NCI-H226 (cell line): ENCODE measurements at places on chromosomes 2 and 18.

DNA sequence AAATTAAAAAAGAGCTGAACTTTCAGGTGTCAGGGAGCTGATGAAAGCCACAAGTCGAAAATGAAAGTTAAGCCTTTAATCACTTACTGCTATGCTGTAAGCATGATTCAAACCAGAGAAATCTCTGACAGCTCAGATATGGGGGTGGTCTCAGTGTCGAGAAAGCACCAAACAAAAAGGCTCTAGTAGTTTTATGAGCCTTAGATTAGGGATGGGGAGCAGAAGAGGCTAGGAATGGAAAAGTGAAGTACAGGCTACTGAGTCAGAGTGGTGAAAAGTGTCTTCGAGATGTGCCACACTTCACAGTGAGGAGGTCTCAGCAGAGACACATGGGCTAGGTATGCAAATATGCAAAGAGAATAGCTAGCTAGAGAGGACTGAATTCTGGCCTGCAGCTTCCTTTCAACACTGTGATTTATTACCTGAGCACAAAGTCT lies 482.2 kb downstream of the SPAG16 start:
- no peak for DNase-seq

- no peak for DNase-seq
These were observed 187.6 kb downstream of the ADCYAP1 start for GRCh38 chr18:1092228-1092627.

- no peak for DNase-seq
These were observed 131.5 kb downstream of the MBP start for GRCh38 chr18:77001041-77001440.

DNA sequence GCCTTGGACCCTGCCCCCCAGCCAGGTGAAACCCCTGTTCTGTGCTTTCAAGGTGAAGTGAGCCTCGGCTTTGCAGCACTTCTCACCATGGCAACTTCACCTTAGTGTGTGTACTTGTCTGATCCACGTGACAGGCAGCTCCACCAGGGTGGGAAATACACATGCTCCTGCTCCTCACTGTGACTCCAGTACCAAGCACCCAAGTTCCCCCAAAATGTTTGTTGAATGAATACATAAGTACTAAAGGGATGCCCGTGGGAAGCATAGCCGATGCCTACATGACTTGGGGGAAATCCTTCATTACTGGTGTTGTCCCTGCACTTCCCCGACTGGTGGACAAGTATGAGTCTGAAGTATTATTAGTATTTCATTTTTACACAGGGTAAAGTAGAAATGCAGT lies 41.8 kb upstream of the GBX2 start:
- DNase-seq: no peak

DNA sequence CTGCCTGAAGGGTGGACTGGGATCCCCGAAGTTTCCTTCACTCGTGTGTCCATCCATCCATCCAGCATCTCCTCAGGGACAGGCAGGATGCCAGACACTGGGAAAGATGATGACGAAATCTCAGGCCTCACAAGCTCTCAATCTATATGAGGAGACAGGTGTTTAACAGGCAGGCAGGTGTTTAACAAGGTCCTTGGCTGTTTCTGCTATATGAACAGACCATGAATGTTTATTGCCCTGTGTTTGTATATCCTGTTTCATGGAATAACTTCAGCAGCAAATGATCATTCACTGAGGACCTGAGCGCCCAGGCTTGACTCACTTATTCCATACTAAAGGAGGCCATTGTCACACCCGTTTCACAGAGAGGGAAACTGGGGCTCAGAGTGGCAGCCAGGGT lies 685.8 kb upstream of the HS6ST1 start:
- DNase-seq: no peak

DNA sequence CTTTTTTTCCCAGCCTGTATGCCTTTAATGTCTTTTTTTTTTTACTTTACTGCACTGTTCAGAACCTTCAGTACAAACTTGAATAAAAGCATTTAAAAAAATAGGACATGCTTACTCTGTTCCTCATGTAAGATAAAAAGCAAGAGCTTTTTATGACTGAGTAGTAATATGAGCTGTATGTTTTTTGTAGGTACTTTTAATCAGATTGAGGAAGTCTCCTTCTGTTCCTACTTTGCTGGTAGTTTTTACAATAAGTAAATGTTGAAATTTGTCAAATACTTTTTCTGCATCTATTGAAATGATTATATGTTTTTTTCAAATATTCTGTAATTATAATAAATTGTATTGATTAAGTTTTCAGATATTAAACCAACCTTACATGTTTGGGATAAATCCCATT lies 189.8 kb downstream of the FAM210A start:
- DNase-seq: no peak
